GM12864 (cell line): ENCODE measurements at places on chromosomes 6 and 20.
A peak's percentile ranks its signal among the peaks of the same experiment; 100 is the strongest.

GRCh38 chr20:46772901-46773300 is 63.5 kb downstream of the SLC2A10 start:
- no peak for DNase-seq

DNA sequence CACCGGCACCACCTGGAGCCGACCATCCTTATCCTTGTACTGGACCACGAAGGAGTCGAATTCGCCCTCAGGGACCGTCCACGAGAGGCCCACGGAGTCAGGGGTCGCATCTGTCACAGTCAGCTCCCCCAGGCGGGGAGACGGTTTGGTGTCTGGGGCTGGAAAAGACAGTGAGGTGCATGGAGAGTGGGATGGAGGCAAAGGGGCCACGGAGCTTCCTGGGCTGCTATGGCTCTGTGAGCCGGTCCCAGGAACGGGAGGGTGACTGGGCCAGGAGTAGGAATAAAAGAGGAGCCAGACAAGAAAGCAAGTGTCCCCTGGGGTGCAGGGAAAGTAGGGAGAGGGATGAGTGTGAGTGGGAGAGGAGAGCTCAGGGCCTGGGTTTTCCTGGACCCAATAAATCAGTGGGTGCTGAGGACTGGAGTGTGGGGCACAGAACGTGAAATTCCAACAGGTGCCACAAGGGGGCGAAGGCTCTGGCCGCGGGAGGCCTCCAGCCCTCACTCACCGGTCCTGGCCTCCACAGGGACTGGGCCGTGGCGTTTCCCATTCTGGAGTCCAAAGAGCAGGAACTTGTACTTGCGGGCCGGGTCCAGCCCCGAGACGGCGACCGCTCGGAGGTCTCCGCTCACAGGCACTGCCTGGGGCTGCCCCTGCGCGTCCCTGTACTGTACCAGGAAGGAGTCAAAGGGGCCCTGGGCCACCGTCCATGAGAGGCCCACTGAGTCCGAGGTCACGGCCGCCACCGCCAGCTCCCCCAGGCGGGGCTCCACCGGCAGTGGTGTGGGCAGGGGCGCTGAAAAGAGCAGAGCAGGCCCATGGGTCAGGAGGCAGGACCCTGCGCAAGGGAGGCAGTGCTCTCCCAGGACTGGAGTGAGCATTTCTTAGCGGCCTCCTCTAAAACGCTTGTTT is 9.9 kb downstream of the CYP21A2 start:
- DNase-seq = no peak

GRCh38 chr6:69663215-69663614 is 133.6 kb downstream of the LMBRD1 start:
- no peak for DNase-seq

- peak; percentile 95 for DNase-seq
Measured at GRCh38 chr20:10434832-10435812, at the start of gene SLX4IP. Gene SLX4IP, plus strand, starts transcription at chr20:10435305. Its CDS starts 22,900 bp downstream, at chr20:10458205.

DNA sequence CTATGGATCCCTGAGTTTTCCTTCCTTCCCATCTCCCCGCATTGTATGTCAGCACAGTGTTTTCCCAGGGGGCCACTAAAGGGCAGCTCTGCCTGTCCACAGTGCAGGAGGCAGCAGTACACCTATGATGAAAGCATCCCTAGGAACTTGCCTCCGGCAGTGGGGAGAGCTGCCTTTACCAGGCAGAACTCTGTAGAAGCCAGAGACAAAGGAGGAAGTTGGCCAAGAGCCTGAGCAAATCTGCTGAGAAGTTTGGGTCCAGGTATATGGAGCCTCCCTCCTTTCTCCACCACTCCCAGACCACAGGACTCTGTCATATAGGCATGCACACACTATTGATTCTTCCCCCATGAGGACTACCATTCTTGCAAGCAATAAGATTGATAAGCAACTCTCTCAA is 282.7 kb downstream of the TBC1D7 start:
- DNase-seq = no peak

GRCh38 chr6:32070814-32071543 is 32.8 kb downstream of the CYP21A2 start:
- DNase-seq = no peak

- peak; percentile 55 for DNase-seq
Measured at GRCh38 chr20:51380401-51381385, 161.8 kb downstream of the NFATC2 start.

- DNase-seq = no peak
Measured at GRCh38 chr6:145491126-145491525, 244.2 kb downstream of the EPM2A start.

DNA sequence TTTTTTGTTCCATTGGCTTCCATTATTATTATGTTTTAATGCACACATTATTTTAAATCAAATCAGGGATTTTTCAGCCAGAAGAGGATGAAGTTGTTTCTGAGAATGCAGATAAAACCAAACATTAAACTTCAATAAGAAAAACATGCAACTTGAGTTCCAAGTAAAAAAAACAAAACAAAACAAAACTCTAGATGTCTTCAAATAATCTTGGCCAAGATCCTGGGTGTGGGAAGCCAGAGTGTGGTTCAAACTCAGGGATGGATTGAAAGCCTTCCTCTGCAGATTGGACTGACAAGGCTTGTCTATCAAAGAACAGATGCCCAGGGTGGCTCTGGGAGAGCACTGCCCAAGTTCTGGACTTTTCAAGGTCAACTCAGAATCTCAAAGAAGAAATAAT is 134.1 kb downstream of the LCA5 start:
- no peak for DNase-seq

DNA sequence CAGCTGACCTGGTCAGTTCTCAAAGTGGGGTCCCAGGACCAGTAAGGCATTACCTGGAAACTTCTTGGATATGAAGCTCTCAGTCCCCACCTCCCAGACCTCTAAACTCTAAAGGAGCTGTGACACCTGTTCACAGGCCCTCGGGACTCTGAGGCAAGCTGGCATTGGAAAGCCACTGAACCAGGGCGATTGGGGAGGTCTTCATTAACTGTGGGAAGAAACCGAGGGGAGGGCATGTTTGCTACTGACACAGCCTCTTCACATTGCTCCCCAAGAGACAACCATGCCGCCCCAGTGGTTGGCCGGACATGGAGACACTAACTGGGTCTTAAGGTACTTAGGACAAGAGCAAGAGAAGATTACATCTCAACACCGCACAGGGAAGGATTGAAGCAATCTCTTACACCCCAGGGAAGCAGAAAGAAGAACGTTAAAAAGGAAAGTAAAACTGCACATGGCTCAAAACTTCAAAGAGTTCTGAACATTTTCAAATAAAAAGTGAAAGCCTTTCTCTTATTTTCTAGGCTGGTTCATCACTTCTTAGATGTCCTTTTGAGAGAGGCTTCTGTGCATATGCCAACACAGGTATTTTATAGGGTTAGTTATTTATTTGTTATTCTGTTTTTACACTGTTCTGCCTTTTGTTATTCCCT is 210.0 kb upstream of the CST7 start:
- peak; percentile 4 for DNase-seq

DNA sequence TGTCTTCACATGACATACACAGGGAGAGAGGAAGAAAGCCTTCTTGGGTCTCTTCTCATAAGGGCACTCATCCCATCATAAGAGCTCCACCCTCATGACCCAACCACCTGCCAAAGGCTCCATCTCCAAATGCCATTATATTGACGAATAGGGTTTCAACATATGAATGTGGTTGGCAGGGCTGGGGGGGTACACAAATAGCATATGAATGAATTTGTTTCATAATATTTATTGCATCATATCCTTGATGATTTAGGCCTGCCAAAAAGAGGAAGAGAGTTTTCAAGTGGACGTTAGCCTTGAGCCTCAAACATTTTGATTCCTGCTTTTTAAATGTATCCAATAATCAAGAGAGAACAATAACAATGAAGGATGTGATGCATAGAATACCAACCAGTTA is 26.2 kb upstream of the OPRM1 start:
- DNase-seq = no peak

- no peak for DNase-seq
Measured at GRCh38 chr20:61975407-61976129, 90.1 kb downstream of the TAF4 start.

DNA sequence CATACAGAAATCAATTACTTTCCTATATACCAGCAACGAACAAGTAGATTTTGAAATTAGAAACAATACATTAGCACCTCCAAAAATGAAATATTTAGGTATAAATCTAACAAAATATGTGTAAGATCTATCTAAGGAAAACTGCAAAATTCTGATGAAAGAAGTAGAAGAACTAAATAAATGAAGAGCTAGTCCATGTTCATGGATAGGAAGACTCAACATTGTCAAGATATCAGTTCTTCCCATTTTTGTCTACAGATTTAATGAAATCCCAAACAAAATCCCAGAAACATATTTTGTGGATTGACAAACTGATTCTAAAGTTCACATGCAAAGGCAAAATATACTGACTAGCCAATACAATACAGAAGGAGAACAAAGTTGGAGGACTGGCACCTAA is 33.7 kb downstream of the PREP start:
- no peak for DNase-seq

DNA sequence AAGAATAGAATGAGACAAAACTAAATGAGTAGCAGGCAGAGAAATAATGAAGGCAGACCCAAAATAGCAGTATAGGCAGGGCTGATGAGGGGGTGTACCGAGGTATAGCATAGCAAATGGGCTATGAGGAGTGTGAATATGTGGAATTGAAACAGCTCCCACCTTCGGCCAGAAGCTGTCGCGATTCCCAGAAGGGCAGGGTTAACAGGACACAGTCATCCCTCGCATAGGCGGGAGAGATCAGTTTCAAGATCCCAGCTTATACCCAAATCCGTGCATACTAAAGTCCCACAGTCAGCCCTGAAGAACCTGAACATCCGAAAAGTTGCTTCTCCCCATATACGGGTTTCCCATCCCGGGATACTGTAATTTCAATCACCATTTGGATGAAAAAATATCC is 82.7 kb downstream of the PTPRK start:
- no peak for DNase-seq

DNA sequence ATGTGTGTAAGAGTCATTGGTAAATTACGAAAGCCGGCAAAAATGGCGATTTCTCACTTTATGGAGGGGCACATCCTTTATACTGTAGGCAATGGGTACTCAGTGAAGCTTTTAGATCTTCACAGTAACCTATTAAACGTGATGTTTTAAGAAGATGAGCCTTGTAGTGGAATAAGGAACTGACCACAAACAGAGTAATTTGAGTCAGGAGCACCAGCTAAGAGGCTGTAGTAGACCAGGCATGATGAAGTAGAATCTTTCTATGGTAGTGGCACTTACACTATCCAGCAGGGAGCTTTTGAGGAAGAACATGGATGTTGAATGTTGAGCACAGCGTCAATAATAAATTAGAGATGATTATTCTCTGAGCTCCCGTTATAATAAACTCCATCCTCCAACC is 65.9 kb downstream of the HIVEP2 start:
- no peak for DNase-seq

DNA sequence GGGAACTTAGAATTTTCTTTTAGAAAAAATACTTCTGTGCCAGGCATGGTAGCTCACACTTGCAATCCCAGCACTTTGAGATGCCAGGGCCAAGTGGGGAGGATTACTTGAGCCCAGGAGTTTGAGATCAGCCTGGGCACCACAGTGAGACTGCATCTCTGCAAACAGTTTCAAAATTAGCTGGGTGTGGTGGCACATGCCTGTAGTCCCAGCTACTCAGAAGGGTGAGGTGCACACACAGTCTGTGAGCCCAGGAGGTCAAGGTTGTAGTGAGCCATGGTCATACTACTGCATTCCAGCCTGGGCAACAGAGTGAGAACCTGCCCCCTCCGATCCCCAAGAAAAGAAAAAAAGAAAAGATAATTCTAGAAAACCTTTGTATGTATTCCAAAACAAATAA is 346.0 kb upstream of the KCNQ5 start:
- DNase-seq = no peak

DNA sequence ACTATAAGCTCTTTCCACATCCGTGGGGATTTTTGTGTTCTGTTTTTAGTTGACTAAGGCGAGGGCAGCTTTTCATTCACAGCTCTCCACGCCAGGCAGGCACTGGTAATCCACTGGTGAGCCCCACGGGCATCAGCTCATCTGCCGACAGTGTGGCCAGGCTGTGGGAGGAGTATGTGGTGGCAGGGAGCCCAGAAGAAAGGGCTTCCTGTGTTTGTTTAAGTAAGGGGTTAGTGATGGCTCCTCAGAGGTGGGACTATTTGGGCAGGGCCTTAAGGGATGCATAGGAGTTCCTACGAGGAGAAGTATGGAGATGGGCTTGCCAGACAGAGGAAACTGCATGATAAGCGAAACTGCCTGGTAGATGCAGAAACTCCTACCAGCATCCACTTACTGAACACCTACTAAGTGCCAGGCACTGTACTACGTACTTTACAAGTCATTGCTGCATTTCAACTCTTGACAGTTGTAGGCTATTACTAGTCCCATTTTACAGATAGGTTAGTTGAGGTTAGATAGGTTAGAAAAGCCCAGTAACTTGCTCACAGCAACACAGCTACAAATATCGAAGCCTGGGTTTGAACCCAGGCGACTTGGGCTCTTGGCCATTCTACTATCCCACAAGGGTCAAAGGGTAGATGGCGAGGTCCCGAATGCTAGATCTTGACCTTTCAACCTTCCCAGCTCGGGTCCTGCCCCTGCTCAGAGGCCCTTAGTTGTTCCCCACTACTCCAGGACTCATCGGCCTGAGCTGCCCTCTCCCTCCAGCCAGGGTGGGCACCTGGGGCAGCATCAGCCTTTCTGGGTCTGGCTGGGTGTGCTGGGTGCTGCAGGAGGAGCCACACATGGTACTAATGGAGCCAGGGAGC is 55.1 kb downstream of the CEBPB start:
- DNase-seq = no peak

DNA sequence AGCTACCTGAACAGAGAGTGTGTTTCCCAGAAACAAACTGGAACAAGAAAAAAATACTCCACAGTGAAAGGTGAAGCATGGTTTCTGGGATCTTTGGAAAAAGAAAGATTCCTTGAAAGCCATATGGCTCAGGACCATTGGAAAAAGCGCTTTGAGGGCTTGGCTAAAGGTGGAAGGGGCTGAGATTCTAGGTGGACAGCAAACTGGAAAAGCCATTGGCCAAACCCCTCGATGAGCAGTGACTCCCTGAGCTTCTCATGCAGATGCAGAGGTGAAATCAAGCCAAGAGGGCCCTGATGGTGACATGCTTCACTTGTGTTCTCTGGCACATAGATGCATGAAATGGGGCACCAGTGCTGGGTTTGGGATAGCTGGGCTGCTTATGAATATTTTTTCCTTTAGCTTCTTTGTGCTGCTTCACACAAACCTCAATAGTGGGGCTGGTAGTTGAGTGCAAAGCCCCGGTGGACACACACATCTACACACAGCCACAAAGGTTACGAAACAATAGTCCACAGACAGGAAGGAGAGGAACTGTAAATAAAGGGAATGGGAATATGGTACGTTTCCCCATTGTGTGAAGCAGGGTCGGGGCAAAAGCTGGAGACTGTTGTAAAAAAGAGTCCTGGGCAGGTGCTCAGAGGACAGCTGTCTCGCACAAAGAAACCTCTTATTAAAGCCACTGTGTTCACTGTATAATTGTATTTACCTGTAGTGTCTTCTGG is 117.8 kb downstream of the FOXA2 start:
- DNase-seq = no peak

GRCh38 chr6:34522761-34523160 is 33.4 kb downstream of the SPDEF start:
- no peak for DNase-seq

GRCh38 chr6:20933057-20933788 is 399.0 kb downstream of the CDKAL1 start:
- no peak for DNase-seq

- DNase-seq = no peak
Measured at GRCh38 chr6:81999270-81999669, 246.8 kb upstream of the TENT5A start.

- no peak for DNase-seq
Measured at GRCh38 chr20:58627212-58628072, 23.6 kb upstream of the STX16 start.
